Erythroblast (primary cell): ENCODE measurements at places on chromosomes 3 and 15.

DNA sequence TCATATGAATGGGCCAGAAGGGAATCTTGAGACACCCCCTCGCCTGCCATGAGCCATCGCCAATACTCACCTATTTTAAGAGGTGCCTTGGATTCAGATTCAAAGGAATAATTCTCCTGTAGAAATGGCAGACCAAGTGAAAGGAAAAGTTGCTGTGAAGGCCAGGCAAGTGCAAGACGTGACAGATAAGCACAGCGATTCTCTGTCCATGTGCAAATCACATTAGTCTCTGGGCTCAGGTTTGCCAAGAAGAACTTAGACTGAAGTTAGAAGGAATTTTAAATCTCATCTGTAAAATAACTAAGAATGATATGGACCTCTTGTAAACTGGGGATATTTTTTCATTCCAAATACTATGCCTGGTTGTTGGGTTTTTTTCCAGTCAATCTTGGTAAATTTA lies 173.6 kb downstream of the UACA start:
- DNase-seq = no peak

DNA sequence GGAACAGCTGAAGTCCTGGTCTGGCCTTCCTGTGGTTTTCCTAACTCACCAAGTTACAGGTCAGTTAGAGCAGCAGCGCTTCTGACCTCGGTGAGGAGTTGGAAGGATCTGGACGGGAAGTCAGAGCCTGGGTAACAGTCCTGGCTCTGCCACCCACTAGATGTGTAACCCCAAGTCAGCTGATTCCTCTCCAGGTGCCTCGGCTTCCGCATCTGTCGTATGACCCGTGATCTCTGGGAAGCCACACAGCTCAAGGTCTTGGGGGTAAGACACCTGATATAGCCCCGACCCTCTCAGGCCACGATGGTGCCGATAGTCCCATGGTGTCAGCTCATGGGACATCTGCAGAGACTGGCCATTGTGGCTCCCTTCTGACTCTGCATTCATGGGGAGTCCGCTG lies 8.3 kb upstream of the PIGZ start:
- DNase-seq = no peak

- peak; percentile 22 for DNase-seq
Measured at GRCh38 chr15:89161666-89162065, 59.7 kb downstream of the RLBP1 start.

DNA sequence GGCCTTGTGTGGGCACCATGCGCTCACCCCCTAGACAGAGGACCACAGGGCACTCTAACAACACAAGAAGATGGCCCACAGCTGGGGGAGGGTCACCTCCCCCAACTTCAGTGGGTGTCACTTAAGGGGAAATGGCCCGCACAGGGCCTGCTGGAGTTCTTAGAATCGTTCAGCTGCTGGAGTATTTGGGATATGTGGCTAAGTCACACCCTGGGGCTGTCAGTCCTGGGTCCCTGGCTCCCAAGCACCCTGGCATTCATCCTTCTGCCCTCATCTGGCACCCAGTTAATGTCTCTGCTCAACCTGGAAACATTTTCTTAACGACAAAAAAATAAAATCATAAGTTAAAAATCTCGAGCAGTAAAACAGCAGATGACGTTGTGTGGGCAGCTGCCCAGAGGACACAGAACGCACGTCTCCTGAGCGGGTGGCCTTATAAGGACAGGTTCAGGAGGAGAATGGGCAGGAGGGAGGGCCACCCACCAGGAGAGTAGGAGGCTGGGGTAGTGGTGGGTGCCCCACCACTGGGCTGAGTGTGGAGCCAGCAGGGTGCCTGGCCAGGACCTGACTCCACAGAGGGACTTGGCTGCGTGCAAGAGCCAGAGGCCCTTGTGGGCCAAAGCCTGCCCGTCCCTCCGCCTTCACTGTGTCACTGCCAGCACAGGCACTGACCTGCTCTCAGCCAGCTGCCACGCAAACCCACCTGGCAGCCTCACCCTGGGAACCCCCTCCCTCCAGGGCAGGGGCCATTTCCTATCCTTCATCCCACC lies 11.5 kb downstream of the KBTBD13 start:
- DNase-seq = no peak

DNA sequence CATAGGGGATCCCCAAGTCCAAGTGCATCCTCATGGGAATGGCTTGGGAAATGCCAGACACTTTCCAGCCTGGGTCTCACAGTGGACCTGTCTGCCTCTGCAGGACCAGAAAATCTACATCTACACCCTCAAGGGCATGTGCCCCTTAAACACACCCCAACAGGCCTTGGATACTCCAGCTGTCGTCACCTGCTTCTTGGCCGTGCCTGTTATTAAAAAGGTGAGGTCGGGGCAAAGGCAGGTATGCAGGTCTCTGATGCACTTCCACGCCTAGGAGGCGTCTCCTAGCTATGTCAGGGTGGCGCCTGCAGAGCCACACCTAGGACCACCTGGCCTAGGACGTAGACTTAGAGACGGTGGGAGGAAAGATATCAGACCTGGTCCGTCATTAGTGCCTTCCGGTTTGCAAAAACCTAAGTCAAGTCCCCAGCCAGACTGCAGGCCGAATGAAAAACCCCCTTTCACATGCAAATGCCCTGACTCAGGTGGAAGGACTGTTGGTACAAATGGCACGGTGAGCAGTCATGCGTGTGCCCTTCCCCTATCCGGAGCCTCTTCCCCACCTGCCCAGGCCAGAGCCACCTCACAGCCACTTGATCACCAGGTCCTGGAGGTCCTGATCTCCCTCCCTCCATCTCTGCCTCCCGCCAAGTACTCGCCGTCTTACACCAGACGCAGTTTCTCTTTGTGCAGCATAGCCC lies 143.5 kb downstream of the LRRK1 start:
- no peak for DNase-seq

- no peak for DNase-seq
Measured at GRCh38 chr15:67133026-67133425, 67.6 kb downstream of the SMAD3 start.

GRCh38 chr3:51975852-51976549 lies 1.1 kb downstream of the ABHD14A start:
- DNase-seq = peak; percentile 65

DNA sequence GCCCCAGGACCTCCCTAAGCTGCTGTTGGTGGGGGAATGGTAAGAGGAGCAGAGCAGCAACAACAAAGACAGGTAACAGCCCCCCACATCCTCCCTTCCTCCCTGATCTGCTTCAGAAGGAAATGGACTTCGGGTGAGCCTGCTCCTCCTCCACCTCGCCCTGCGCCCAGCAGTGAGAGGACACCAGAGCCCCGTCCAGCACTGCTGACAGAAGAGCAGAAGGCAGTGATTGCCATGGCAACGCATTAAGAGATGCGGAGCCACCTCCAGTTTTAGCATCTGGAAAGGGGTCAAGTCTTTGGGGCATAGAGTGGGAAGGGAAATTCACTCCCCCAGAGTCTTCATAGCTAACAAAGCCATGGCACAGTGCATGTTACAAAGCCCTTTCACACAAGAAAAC lies 77.6 kb upstream of the HRH1 start:
- DNase-seq = no peak

- DNase-seq = no peak
Measured at GRCh38 chr15:57589281-57589680, 2.4 kb upstream of the MYZAP start.

DNA sequence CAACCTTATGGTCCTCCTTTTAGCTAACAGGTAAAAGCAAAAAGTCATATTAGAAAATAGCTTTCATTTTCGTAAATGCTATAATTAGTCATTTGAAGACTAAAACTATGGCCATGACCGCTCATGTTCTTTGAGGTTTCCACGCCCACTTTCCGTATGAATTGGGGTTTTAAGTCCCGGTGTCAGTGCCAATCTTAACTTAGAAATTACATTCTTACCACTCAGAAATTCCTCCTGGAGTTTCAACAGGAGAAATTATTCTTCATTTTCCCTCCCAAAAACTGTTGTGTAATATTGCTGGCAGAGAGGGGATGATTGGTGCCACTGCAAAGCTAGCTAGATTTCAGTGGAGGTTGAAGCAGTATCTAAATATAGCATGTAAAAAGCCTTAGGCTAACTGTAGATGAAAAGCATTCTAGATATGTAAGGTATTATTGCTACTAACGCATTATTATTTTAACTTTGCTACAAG lies 71.0 kb upstream of the MDFIC2 start:
- DNase-seq = no peak

- peak; percentile 30 for DNase-seq
Measured at GRCh38 chr3:168002786-168003368, 92.8 kb downstream of the GOLIM4 start.

DNA sequence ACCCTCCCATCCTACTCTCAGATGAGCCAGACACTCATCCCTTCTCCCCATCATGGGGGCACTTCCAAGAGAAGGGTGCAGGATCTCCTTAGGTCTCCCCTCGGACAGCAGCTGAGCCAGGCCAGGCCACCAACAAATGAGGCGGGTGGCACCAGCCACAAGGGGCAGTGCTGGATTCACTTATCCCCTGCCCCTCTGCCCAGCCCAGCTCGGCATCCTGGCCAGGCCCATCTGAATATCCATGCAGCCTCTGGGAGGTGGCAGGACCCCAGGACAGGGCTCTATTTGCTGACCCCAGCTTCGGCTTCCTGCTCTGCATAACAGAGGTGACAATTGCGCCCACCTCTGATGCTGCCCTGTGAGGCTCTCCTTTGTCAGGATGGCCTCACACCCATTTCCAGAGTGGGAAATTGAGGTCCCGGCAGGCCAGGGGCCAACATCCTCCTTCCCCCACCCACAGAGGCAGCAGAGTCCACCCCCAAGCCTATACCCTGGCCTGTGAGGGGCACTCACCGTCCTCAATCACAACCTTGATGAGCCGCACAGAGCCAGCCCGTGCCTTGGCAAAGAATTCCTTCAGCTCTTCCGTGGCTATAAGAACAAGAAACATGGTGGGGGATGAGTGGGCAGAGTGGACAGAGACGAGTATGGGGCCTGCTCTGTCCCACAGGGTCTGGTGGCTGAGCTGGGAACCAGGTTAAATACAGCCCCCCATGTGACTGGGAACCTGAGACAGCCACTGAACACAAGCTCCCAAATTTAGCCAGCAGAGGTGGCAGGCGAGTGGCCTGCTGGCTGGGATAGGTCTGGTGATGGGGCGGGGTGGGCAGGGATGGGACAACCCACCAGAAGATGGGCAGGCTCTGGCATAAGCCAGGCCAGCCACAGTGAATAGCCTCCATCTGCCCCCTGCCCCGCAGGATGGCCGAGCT lies 4.2 kb downstream of the TWF2 start:
- DNase-seq = no peak

DNA sequence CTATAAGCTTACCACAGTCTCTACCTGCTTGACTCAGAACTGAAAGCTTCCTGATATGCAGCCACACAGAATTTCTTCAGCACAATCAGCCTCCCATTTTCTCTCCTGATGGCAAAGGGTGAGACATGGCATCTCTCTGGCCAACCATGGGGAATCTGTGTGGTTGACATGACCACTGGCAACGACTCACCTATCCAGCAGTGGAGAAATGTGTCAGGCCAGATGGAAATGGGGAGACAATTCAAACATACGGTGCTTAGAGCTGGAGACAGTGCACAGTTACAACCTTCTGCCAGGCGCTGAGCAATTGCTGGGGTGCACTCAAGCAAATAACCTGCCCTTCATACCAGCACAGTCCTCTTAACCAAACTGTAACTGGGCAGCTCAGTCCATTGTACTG lies 3.6 kb downstream of the ZNF385D start:
- DNase-seq = no peak

- no peak for DNase-seq
Measured at GRCh38 chr3:188559072-188559429, 405.1 kb downstream of the LPP start.

DNA sequence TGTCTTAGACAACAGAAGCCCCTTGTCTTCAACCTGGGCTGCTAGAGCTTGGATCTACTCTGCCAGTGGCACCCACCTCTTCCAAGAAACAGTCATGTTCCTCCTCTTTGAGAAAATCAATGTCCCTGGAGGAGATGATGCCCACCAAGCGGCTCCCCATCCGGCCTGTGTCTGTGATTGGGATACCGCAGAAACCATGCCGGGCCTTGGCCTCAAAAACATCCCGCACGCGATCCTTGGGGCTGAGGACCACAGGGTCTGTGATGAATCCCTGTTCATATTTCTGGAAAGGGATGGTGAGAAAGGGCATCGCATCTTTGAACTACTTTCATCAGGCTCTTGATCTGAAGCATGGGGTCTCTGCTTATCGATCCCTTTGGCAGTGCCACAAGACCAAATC lies 1.6 kb downstream of the IMPDH2 start:
- DNase-seq = no peak

GRCh38 chr3:26522919-26523318 lies 99.7 kb upstream of the LRRC3B start:
- no peak for DNase-seq

DNA sequence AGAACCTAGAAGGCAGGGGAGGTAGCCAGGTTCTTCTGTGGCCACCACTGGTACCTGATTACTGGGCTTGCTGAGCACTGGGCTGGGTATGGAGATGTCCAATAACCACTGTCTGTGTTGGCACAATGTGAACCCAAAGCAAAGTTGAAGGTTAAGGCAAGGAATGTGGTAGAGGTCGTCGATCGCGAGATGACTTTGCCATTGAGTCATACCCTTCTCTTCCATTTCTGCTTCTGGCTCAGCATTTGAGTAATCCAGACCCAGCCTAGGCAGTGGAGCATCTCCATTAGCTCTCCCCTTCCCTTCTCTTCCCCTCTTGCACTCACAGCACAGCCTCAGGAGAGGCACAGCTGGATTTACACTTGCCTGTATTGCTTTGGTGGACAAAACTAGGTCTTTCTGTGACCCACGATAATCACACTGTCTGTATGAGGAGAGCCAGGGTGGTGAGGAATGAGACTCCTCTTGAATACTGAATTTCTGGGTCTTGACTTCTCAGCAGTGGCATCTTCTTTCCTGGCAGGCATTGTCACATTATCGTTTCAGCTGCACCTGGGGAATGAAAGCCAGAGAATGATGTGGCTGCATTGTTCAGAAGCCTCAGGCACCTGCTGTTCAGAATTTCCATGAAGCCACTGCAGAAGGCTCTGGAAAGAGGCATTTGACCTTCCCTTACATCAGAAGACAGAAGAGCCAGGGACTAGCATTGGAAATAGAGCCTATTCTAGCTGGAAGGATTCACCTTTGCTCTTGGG lies 272.6 kb downstream of the PDCD6IP start:
- DNase-seq = no peak

DNA sequence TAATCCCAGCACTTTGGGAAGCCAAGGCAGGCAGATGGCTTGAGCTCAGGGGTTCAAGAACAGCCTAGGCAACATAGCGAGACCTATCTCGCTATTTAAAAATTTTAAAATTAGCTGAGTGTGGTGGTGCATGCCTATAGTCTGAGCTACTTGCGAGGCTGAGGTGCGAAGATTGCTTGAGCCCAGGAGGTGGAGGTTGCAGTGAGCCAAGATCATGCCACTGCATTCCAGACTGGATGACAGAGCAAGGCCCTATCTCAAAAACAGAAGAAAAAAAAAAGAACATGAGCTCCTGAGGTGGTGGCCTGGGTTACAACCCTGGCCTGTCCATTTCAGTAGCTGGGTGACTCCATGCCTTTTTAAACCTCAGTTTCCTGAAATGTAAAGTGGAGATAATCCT lies 7.2 kb downstream of the DNASE1L3 start:
- DNase-seq = no peak

GRCh38 chr3:119352034-119352609 lies 57.9 kb downstream of the ARHGAP31 start:
- no peak for DNase-seq
